ENCODE measurements at places on chromosomes 7 and 10.

- no peak for DNase-seq
Observed at GRCh38 chr10:86642021-86642420, 12.3 kb upstream of the OPN4 start.

GRCh38 chr7:30805931-30806330 lies 34.7 kb downstream of the MINDY4 start:
- no peak for DNase-seq

- no peak for DNase-seq
Observed at GRCh38 chr10:75407713-75408508, 6.3 kb upstream of the ZNF503 start.

DNA sequence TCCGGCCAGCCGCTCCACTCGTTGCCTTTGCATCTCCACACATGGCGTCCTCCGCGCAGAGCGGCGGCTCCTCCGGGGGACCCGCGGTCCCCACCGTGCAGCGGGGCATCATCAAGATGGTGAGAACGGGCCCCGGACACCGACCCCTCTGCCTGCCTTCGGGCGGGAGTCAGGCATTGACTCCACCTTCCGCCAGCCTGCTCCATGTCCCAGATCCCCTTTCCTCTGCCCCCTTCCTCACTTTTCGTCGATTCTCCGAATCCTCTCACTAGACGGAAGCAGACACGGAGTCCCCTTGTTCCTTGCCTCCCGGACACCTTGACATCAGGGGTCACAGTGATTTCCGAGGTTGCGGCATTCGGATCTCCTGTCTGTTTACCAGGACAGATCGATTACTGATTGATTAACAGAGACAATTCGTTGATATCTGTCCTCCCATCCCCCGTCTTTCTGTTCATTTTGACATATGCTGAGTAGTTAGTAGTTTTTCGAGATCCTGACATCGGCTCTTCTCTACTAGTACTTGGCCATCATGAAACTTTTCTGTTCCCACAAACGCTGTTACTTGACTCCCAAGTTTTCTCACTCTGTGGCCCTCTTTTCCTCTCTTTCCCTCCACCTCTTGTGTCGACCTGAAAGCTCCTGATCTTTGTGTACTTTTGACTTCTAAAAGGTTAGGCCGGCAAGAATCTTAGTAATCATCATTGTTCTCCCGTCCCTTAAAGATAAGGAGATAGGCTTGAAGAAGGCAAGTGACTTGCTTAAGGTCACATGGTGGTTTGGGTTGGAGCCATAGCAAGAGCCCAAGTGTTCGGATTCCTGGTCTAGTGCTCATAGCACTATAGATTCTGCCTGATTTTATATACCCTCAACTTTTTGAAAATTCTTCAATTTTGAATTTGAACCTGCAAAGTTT lies 597 bp downstream of the SND1 start:
- no peak for DNase-seq

DNA sequence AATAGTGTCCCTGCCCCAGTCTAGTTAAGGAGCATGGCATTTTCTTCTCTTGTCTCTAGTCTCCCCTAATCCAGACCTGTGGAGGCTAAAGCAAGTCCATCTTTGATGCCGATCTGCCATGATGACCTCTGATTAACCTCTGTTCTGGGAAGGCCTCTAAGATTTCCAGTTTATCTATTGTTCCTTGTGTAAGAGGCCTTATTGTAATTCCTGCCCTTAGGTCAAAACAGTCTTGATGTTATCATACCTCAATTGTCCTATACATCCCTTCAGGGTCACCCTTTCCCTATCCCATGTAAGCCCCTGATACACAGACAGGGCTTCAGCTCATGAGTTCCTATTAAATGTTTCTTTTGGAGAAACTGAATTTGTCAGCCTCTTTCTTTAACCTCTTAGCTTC lies 4.9 kb upstream of the ZMIZ2 start:
- DNase-seq = no peak

- no peak for DNase-seq
Observed at GRCh38 chr7:90917539-90917938, 321.4 kb downstream of the CDK14 start.
